Motor neuron (in vitro differentiated cells): ENCODE measurements at places on chromosomes 12 and 14.

DNA sequence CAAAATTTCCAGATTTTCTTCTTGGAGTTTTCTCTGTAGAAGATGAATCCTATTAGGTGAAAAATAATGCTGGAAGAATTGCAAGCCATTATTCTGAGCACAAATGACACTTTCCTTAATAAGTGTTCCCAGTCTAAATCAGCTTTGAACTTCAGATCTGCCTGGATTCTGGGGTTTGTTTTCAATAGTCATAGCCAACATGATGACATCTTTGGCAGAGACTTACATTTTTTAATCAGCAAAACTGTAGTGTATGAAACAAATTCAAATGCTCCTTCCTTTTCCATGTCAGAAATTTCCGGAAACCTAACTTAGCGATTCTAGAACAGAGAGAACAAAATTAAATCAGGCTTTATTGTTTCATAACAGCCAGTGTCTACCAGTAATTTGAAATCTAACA is 88.5 kb downstream of the TSPAN8 start:
- ATAC-seq = no peak

- no peak for ATAC-seq
Observed at GRCh38 chr12:21725731-21726130, 48.8 kb downstream of the KCNJ8 start.

DNA sequence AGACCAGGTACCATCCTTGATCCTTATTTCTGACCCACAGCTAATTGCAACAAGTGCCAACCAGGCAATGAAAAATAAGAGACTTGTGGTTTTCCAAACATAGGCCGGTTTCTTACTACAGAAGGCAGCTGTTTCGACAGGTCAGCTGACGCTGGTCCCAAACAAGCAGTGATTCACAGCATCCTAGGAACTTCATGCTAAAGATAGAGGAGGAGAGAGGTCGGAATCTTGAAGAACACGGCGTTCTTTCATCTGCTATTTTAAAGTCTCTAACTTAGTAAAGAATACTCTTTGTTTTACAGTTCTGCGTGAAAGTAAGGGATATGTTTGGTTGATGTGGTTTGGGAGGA is 28.1 kb upstream of the ADGRD1 start:
- no peak for ATAC-seq

GRCh38 chr12:81958406-81958805 is 199.3 kb upstream of the PPFIA2 start:
- no peak for ATAC-seq

GRCh38 chr14:33010495-33010894 is 71.8 kb downstream of the NPAS3 start:
- ATAC-seq = no peak

DNA sequence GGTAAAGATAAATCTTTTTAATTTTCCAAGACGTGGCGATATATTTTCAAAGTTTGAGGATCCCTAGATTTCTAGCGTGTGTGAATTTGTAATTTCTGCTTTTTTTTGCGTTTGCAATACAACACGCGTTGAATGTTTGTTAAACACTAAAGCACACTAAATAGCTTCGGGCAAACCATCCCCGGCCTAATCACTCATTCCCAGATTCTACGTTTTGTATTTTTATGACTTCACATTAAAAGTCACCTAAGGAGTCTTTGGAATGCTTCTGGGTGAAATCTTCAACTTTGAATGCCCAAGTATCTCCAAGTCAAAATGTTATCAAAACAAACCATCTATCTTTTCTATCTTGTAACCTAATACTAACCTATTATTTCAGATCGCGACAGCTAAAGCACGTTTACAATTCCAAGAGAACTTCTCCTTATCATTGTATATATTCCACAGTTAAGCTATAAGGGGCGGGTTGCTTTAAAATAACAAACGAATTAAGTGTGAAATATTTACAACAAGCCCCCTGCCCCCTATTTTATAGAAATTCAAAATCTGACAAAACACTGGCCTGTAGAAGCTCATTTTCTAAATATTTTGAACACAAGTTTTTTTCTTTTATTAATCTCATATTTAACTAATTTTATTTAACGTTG is 1.1 kb downstream of the ALX1 start:
- ATAC-seq = no peak

- no peak for ATAC-seq
Observed at GRCh38 chr14:101733211-101733610, 28.3 kb upstream of the PPP2R5C start.

DNA sequence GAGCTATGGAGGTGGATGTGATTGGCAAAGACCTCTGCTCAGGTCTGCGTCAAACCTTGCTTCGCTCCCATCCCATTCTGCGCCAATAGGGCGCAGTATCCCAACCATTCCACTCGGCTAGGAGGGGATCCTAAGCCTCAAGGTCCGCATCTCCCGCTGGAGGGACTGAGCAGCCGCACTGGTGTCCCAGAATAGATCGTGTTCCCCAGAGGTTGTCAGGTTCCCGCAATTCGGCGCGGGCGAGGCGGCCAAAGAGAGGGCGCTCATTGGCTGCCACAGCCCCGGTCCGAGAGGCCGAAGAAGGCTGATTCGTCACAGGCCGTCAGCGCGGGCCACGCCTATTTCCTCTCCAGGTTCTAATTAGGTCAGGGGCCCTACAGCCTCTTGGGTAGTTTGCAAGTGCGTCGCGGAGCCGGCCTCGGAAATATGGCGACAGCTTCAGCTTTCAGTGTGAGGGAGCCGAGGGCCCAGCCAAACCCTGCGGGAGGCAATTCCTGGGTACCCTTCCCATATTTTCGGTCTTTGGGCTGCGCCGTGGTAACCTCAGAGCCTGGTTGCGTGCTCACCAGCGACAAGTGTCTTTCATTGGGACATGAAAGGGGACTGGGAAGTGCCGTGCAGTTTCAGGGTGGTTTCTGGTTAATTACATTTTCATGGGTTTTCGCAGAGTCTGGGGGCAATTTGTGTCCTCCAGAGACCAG is 5.0 kb downstream of the OR10AD1 start:
- peak; percentile 96 for ATAC-seq

DNA sequence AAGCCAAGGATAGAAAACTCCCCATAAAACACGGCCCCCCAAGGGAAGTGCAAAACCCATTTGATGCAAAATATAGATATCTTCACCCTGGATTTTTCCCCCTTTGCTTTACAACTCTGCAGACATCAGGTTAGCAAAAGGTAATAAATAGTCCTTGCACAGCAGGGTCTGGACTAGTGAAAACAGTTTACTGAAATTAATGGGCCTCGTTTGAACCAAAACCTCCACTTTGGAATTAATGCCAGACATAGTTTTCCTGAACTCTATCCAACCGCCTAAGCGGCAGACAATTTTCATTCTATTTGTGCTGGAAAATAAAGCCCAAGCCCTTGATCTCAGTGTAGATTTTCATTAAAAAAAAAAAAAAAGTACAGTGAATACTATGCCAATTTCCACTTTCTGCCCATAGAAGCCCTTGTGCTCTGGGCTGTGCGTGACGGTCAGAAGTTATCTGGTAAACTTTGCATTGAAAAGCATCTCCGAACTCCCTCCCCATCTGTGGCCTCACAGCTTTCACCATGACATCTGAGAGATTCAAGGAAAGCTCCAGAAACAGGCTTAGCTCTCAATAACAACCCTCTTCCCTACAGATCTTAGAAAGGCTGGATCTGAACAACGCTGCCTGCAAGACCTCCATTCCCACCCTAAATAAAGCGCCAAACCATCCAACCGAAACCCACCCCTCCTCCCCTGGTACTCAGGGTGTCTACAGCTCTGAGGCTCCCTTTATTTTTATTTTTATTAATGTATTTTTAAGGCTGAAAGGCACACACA is 11.0 kb upstream of the IRF2BPL start:
- peak; percentile 7 for ATAC-seq
